ENCODE measurements at places on chromosomes 13 and 19.

- peak; percentile 67 for DNase-seq
Measured at GRCh38 chr13:102846261-102847015, 606 bp downstream of the ERCC5 start.

GRCh38 chr13:38767506-38768265, 80.8 kb downstream of the FREM2 start:
- DNase-seq: no peak

DNA sequence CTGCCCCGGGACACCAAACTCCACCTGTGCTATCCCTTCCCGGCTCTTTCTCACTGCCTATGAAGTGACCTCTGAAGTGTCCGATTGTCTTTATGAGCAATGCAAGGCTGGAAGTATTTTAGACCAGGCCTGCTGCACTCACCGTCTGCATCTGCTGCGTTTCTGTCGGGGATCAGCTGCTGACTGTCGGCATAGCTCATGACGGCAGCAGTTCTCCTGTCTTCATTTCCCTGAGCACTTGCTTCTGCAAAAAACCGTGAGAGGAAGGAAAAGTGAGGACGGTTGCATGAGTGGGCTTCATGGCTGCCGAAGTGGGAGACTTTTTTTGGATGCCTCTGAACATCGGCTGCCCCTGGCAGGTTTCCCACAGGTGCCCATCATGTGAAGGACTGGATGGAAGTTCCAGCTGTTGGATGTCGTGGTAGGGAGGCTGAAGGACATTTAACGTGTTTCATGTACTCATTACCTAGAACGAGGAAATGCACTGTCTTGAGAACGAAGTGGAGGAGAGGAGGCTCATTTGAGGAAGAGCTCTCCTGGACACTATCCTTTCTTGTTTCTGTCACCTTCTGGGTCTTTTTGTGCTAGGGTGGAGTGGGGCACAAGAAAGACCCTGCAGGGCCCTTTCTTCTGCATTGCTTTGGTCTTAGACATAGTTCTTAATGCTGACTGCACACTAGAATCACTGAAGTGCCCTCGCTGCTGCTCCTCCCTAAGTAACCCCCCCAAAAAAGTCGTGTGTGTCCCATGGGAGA, 94.7 kb downstream of the RNASEH2B start:
- DNase-seq: no peak

- DNase-seq: no peak
Measured at GRCh38 chr13:53160211-53160610, 131.6 kb downstream of the OLFM4 start.

GRCh38 chr13:44899967-44900366, 89.3 kb downstream of the NUFIP1 start:
- no peak for DNase-seq

Data from ELR (cell line).